ENCODE measurements at places on chromosomes 5 and 9.
A peak's percentile ranks its signal among the peaks of the same experiment; 100 is the strongest.

DNA sequence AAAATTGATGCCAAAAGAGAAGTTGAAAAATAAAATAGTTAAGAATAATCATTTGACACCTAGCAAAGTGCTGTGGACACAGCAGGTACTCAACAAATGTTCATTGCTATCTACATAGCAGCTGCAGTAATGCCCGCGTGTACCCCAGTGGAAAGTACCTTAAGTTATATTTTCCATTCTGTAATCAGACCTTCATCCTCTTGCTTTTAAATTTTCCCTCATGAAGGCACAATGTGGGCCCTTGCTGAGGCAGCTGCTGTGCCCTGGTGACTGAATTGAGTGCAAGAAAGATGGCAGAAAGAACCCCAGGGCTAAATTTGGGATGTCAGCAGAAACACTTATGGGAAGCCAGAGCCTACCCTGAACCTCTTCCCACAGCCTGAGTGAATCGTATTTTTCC lies 65.9 kb downstream of the CYFIP2 start:
- DNase-seq, result no peak

- no peak for DNase-seq
These were observed 45.2 kb downstream of the P4HA2 start for GRCh38 chr5:132182359-132183040.

DNA sequence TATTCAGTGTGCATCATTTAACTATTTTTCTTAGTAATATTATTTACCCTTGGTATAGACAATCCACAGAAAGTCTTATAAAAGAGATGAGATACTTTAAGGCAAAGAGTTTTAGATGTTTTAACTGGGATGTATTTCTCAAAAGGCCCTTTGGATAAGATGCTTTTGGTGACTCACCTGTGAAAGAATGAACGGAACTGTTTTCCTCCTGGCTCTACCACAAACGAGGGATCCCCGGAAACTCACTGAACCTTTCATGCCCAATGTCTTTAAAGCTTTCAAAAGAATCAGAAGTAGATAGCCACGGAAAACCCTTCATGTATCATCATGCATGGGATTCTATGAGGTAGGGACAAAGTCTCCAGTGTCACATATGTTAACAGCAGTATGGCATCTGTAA lies 1.6 kb downstream of the ZNF782 start:
- DNase-seq, result peak; percentile 25

- DNase-seq, result no peak
These were observed 5.5 kb upstream of the DMRT2 start for GRCh38 chr9:1044643-1045042.

GRCh38 chr5:155275222-155275621 lies 261.7 kb downstream of the KIF4B start:
- no peak for DNase-seq

Measured in kidney tubule cell (primary cell).